ENCODE measurements at places on chromosomes 7 and 10.
A peak's percentile ranks its signal among the peaks of the same experiment; 100 is the strongest.

- DNase-seq: no peak
These were observed 5.0 kb downstream of the ABCB8 start for GRCh38 chr7:151032936-151033863.

DNA sequence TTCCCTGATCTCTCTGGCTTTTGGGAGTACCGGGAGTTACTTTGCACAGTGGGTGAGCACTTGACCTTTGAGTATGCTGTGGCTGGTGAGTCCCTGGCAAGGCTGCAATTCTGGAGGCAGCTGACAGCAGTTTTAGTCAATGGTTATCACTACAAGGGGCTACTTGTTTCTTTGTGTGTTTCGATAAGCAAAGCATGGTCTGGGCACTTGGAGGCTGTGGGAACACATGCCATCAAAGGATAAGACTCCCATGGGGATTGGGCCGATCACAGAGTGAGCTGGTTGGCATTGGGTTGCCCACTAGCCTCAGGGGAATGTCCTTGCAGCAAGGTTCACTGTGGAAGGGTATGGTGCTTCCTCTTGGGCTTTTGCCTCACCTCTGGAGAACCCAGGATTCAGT is 208.2 kb downstream of the SNX13 start:
- DNase-seq: no peak

- no peak for DNase-seq
These were observed 9.6 kb upstream of the MRPS24 start for GRCh38 chr7:43878867-43879266.

DNA sequence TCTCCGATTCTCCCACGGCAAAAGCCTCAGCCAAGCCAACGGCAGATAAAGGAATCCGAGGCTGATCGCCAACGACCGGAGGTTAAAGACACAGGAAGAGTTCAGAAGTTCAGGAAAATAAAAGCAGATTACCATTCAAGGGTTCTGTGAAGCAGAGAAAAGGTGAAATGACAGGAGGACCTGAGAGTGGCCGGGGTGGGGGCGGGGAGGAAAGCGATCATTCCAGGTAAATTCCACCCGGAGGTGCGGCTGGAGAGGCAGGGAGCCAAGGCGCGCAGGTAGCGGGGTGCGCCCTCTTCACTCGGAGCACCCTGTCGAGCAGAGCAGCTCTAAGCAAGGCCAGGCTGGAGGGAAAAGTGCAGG is 35.3 kb upstream of the SEPHS1 start:
- no peak for DNase-seq

DNA sequence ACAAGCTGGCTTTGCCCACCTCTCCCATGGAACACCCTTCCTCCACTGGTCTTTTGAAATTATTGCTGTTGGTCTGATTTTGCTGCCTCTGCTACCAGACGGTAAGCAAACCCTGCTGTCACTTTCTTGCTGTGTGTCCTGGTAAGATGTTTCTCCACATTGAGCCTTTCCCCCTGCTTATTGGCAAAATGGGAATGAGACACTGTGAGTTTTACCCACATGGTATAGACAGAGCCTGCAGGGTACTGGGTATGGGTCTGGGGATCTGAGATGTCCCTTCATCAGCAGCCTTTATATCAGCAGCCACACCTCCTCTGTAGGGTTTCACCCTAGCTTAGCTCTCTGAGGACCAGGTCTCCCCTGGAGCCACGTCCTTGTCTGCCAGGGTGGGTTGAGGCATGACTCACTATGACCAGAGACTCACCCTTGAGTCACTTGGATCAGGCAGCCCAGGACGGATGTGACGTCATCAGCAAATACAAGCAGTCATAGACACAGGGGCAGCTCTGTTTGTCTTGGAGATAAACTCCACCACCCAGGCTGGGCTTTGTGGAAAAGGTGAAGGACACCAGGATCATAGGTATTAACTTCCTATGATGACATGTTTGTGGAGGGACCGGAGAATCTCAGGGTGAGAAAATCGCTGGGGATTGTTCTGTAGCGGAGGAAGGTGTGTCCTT is 17.9 kb upstream of the BAIAP2L1 start:
- no peak for DNase-seq

GRCh38 chr10:348456-348855 is 213.2 kb downstream of the ZMYND11 start:
- DNase-seq: no peak

DNA sequence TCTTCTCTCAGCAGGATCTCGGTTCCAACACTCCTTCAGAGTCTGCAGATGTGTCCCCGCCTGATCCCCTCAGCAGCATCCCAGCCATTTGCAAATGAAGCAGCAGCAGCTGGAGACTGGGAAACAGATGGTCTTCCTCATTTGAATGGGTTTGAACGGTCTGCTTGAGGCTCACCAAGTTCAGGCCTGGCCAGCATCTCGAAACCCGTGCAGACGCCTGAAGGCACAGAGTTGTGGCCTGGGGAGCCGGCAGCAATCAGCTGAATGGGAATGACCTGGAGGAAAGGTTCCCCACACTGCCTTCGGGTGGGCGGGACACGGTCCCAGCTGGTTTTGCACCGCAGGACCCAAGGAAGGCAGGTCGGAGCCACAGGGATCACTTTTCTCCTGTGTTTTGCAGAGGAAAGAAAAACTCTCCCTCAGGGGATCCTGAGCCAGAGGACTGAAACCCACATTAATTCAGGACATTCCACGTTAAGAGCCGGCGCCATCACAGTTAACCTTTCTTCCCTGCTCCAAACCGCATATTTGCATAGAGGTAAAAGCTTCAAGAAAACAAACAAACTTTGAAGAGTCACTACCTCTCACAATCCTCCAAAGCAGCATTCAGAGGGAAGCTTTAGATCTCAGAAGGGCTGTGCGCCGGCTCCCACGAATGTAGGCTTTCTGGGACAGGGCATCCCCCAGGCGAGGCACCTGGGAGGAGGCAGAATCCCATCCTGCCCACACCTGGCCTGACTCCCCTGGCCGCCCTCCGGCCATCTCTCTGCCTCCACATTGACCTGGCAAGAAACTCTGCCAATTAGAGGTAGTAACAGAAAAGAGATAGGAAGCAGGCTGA is 17.7 kb downstream of the FGFR2 start:
- no peak for DNase-seq

GRCh38 chr7:79923953-79924352 is 210.7 kb upstream of the GNAI1 start:
- no peak for DNase-seq

DNA sequence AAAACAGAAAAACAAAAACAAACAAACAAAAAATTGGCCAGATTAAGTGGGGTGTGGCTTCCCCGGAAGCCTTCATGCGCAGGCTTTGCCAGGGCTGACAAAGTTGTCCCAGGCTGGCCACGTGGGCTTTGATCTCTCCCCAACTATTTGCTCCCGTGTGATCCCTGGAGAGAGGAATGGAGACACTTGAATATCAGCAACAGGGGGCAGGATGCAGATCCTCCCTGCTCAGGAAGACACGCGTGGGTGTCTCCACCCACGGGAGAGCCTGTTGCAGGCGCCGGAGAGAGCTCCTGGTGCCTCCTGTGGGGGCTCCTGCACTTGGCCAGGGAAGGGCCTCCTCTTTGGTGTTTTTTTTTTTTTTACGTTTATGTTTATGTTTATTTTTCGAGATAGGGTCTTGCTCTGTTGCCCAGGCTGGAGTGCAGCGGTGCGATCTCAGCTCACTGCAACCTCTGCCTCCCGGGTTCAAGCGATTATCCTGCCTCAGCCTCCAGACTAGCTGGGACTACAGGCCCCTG is 19.0 kb downstream of the TRIM56 start:
- no peak for DNase-seq

DNA sequence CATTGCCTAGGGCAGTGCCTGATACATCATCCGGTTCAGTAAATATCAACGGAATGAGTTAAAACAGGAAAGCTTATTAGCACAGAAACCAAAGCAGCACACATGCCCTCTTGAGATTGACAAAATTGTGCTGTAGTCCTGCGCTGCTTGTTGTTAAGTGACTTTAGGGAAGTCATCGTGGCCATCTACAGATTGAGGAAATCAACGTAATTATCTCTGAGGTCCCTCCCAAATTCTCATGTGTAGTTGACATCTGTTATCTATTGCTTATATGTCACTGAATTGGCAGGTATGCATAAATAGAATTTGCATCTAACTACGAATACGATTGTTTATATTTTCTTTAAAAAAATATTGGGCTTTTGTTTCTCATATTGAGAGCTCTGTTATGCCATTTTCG is 3.5 kb upstream of the GNB2 start:
- DNase-seq: no peak

GRCh38 chr10:62302760-62303159 is 34.1 kb upstream of the RTKN2 start:
- no peak for DNase-seq

GRCh38 chr10:78902815-78903214 is 166.0 kb upstream of the ZMIZ1 start:
- no peak for DNase-seq

- DNase-seq: no peak
These were observed 37.5 kb upstream of the DOCK1 start for GRCh38 chr10:126867567-126868365.

DNA sequence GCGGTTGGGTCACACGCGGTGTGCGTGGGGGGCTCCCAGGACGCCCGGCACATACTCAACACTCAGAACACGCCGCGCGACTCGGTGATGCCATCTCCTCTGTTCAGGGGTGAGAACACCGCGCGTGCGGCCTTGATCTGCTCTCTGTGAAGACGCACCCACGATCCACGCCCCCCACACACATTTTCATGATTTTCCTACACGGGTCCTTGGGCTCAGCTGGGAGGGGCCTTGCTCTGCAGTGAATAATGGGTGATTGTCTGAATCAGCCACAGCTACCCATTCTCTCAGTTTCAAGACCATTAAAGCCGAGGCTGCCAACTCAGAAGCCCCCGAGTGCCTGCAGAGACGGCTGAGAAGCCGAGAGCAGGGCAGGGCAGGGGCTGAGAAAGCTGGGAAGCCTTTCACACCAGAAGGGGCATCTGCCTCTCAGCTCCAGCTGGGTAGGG is 54.3 kb upstream of the PDGFA start:
- no peak for DNase-seq

DNA sequence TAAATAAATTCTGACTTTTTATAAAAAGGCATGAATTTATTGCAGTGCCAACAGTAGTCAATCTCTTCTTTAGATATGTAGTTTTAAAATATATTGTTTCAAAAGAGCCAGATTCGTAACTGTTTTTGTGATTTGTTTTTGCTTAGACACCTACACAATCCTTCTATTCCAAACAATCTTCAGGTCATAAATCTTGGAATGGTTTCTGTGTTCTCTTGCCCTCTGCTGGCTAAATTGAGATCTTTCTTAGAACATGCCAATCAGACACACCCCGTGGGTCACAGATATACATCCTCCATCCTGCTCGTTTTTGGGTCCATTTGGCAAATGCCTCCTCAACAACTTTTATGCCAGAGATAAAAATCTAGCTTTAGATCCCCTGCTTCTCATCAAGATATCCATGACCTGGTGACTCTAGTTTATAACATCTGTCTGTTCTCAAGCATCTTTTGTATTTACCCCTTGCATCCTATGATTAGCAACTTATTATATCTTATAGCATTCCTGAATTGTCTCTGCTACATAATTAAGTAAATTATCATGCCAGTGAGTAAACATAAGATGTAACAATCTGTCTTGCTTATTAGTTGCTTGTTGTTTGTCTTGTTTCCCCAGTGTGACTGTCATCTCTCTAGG is 35.3 kb upstream of the IFRD1 start:
- DNase-seq: no peak

DNA sequence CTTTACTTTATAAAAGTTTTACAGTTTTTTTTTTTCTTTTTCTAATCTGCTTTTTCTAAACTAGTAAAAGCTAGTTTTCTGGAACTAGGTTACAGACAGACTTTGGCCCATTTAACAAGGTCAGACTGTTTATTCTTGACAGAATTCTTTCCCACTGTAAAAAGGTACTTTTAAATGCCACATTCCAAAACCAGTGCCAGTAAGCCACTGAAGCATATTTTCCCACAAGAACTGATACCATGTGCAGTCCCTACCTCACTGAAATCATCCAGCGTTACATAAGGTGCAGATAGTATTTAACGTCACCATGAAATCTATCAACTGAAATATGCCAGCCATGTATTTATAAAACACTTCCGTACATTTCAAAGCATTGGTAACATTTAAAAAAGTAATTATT is 121.6 kb downstream of the CDK6 start:
- no peak for DNase-seq

GRCh38 chr7:1020849-1021251 is 23.5 kb upstream of the GPR146 start:
- DNase-seq: no peak

- DNase-seq: no peak
These were observed 52.6 kb upstream of the FAM180A start for GRCh38 chr7:135801045-135801693.

DNA sequence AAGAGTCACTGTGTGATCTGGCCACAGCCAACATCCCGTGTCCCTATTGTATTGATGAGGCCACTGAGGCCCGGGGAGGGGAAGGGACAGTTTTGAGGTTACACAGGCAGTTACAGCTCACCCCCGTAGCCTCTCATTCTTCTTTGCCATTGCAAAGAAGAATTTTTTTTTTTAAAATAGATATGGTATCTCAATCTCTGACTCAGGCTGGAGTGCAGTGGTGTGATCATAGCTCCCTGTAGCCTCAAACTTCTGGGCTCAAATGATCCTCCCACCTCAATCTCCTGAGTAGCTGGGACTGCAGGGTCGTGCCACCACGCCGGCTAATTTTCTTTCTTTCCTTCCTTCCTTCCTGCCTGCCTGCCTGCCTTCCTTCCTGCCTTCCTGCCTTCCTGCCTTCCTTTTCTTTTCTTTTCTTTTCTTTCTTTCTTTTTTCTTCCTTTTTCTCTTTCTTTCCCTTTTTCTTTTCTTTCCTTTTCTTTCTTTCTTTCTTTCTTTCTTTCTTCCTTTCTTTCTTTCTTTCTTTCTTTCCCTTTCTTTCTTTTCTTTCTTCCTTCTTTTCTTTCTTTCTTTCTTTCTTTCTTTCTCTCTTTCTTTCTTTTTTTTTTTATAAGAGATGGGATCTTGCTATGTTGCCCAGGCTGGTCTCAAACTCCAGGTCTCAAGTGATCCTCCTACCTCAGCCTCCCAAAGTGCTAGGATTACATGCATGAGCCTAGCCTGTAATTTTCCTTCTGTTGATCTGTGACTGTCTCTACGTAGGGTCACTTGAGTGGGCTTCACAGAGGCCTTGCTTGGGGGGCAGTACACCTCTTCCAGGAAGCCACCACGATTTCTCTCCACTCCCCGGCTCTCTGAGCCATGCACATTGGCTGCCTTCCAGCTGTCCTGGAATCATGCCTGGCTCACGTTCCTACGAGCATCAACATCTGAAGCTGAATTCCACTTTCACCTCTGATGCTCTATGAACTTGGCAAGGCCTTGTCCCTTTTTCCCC is 31.3 kb downstream of the TMEM270 start:
- no peak for DNase-seq

GRCh38 chr10:127092916-127093315 is 103.5 kb downstream of the INSYN2A start:
- DNase-seq: no peak

GRCh38 chr10:102009801-102010425 is 46.1 kb downstream of the ARMH3 start:
- DNase-seq: peak; percentile 6

DNA sequence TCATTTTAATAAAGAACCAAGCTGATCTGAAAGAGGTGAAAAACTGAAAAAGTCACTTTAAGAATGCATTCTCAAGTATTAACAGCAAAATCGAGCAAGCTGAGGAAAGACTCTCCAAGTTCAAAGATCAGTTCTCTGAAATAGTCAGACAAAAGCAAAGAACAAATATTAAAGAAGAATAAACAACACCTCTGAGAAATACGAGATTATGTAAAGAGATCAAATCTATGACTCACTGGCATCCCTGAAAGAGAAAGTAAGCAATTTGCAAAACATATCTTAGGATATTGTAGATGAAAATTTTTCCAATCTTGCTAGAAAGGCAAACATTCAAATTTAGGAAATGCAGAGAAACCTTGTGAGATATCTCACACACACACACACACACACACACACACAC is 138.4 kb upstream of the HGF start:
- DNase-seq: no peak

Data from C1 segment of cervical spinal cord (tissue), 14 donors.